Ovary (tissue), 10 donors: ENCODE measurements at places on chromosomes 1 and 21.
A peak's percentile ranks its signal among the peaks of the same experiment; 100 is the strongest.

DNA sequence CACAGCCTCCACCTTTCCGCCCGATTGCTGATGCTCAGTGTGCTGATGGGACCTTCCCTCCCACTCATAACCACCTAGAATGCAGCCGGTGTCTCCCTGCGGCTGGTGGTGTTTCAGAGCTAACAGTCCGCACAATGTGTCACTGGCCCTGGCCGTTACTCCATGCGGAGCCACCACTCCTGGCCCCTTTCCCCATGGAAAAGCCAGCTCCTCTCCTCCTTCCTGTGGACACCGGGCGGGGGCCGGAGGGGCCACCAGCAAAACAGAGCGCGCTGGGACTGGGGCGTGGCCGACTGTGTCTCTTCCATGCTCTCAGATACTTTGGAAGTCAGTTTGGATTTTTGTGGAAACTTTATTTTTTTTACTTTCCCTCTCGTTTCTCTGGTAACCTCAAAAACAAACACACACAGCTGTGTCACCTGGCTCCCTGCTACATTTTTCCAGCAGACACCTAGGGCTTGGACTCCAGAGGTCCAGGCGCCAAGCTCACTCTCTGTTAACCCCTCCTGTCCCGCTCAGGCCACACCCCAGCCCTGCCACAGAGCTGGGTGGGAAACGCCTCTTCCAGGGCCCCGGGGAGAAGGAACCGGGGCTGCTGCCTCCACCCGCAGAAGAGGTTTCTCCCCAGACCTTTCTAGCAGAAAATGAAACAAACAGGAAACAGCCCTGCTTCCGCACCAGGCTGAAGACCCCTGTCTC, 32.5 kb upstream of the COL6A2 start:
- peak; percentile 73 for DNase-seq

- DNase-seq: peak; percentile 27
Observed at GRCh38 chr1:172322219-172323061, 98.0 kb upstream of the C1orf105 start.

GRCh38 chr1:88847643-88848042, 43.7 kb downstream of the GTF2B start:
- DNase-seq: no peak

- no peak for DNase-seq
Observed at GRCh38 chr1:94827434-94827833, 7.3 kb downstream of the SLC44A3 start.

GRCh38 chr1:157504646-157505045, 47.7 kb downstream of the FCRL5 start:
- DNase-seq: no peak

- DNase-seq: no peak
Observed at GRCh38 chr1:153246018-153246417, 13.5 kb upstream of the LORICRIN start.

DNA sequence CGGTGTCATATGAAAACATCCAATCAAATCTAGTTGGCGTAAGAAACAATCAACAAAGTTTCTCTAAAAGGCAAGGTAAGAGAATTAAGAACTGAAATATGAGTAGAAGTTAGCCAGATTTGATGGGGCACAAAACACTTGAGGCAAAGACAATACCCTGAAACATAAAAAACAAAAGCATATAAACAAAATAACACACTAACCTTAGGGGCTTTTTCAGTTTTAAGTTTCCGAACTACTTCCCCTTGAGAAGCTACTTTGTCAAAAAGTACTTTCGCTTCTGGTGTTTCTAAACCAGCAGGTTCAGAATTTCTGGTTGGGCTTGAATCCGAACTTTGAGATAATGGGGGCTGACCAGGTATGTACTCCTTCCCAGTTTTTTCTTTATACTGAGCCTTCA, 57.9 kb downstream of the EPRS1 start:
- DNase-seq: no peak

GRCh38 chr21:44443291-44443890, 11.9 kb upstream of the LRRC3 start:
- DNase-seq: no peak

- DNase-seq: no peak
Observed at GRCh38 chr1:29322861-29323585, 86.7 kb downstream of the PTPRU start.

- peak; percentile 10 for DNase-seq
Observed at GRCh38 chr21:45264146-45264911, 23.4 kb downstream of the POFUT2 start.

DNA sequence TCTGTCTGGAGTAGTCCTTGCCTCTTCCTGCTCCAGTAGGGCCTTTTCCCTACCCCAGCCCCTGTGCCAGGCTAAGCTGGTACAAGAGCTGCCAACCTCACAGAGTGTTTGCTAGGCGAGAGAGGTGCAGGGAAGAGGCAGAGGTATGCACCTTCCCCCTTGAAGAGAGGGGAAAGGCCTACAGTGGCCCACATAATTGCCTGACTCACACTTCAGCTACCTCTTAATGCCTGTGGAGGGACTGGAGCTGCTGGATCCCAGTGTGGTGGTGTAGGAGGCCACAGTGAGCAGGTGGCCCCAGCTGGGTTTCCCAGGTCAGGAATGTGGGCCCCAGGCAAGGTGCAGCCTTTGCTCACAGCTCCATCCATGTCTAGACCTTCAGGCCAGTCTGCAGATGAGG, 3.3 kb upstream of the CCDC28B start:
- DNase-seq: no peak

GRCh38 chr1:27365372-27366112, 1.2 kb downstream of the MAP3K6 start:
- DNase-seq: peak; percentile 89

GRCh38 chr1:227889047-227889862, 58.5 kb downstream of the WNT9A start:
- DNase-seq: peak; percentile 12

DNA sequence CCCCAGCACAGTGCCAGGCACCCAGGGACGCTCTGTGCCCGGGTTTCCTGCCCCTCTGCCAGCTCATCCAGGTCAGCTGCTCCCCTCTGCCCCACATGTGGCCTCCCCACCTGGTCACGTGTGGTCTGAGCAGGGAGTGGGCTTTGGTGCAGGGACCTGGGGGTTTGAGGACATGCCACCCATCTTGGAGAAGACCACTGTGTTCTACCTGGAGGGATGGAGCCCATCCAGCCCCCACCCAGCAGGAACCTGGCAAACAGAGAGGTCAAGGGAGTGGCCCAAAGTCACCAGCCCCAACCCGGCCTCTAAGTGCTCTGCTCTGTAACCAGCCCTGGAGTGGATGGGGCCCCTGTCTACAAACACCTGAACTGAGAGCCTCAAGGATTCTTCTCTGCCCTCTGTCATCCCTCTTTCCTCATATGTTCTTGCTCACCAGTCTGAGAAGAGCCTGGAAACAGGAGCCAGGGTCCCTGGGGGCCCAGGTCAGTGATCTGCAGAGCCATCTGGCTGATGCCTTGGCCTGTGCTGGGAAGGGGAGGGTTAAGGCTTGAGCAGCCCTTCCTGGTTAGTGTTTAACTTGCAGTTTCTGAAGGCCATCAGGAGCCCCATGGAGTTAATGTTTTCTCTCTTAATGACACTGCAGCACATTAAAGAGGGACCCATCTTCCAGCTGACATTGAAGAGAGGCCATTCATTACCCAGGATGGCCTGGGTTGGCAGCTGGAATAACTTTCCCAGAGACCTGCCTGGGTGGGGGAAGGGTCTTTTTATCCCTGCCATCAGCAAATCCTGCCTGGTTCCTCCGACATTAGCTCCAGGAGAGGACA, 235.4 kb downstream of the PTPRU start:
- DNase-seq: no peak

DNA sequence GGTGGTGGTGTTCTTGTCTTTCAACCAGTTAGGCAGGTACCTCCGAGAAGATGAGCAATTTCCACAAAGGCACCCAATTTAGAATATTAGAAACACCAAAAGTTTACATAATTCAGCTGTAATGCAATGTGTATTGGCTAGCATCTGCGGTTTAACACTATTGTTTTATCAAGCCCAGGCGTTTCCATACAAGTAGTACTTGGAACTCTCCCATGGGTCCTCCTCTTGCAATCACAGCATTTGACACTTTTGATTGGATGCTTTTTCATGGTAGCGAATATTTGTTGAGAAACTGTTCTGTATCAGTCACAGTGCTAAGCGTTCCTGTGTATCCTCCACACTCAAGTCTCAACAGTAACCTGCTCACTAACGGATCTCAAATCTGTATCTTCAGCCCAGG, 20.1 kb upstream of the MAP1LC3C start:
- no peak for DNase-seq

DNA sequence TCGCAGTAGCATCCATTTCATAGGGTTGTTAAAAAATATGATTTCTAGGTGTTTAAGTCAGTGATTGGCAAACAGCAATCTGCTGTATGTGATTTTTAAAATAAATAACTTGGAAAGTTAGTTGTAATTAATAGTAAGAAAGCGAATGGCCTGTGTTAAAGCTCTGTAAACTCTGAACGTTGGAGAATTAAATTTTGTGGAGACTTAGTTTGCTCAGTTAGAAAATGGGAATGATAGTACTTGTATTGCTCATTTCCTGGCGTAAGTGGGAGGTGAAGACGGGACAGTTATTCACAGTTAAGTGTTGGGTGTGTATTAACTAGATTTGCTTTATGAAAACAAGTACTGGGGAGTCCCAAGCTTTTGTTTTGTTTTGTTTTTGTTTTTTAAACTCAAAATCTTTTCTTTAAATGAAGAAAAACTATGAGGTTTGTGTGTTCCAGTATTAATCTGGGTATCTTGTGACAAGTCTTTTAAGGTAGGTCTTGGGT, 995 bp downstream of the CACYBP start:
- DNase-seq: no peak

DNA sequence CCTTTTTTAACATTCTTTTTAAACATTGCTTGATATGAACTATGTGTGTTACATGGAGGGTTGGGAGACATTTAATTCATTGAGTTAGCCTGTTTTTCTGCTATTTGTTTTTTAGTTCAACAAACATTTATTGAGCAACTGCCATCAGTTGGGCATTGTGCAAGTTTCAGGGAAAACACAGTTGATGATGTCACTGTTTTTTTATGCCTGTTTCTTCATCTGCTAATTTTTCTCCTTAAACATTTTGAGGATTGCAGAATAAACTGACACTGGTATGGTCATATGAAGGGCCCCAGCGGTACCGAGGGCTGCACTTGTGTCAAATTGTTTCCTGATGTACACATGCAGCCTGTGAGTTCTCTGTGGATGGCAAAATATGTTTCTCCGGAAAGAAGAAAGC, 253.0 kb downstream of the FGGY start:
- DNase-seq: no peak

DNA sequence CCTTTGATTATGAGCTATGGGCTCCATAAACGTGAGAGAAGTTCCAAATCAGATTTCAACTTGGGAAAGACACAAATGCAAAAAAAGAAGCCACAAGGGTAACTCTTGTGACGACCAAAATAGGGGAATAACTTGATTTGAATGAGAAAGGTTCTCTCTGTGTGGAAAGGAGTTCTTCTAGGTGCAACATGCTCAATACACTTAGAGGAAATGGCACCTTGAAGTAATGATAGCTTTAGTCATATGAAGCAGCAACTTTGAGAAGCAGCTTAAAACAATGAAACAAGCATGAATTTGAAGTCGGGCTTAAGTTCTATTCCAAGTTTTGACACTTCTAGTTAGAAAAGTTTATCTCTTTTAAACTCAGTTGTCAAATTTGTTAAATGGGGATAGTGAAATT, 21.8 kb upstream of the RGS1 start:
- no peak for DNase-seq

DNA sequence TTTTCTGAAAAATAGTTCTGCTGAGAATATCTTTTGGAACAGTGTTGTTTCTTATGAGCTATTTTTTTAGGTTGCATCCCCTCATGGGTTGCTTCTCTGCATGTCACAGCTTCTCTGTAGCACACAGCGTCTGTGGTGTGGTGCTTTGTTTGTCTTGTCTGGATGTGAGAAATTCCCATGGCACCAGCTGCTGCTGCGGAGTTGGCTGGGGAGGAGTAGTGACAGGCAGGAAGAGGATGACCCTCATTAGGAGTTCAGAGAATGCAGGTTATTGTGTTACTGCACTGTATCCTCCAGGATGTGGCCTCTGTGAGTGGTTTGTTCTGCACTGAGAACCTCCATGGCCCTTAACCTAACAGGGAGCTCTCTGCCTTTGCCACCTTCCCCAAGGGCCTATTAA, 64.8 kb downstream of the TSEN15 start:
- no peak for DNase-seq

DNA sequence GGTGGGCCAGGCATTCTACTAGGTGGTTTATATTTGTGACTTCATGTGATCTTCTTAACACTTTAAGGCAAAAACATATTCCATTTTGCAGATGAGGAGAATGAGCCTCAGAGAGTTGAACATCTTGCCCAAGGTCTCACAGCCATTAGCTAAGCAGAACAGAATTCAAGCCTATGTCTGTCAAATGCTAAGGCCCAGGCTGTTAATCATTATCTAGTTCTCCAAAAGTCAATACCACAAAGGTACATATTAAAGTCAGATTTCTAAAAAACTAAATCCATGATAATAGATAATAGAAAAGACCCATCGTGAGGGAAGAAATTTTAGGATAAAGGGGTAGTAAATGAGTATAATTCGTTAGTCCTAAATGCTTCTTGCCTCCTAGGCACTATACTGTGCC, 234.3 kb downstream of the KCNH1 start:
- no peak for DNase-seq

DNA sequence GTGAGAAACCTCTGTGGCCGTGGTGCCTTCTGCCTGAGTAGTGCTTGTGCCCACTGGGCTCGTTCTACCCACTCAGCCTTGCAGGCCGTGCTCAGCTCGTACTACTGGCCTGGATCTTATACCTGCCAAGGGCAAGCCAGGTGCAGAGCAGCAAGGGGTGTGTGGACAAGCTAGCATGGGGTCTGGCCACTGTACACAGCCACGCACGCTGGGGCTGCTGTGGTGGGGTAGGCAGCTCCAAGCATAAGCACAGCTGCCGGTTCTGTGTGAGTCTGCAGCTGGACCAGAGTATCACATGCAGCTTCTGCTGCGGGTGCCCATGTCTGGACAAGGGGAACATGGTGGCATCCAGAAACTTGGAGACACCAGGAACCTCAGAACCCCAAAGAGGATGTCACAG, 16.4 kb downstream of the FAM20B start:
- no peak for DNase-seq

DNA sequence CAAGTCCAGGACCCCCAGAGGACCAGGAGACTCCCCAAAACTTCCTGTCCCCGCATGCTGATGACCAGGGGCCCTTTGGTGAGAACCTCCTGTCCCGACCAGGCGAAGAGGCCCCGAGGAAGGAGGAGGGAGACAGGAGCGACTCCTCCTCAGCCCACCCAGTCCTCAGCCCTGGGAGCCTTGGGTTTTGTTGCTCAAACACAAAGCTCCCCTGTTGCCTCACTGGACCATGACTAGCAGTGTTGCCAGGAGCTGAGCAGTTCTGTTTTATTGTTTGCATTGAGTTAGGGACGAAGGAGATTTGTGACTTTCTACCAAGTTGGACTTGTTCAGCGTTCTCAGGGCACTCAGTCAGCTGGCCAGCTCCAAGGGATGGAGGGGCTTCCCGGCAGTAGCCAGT, 10.0 kb downstream of the UMODL1 start:
- DNase-seq: no peak

GRCh38 chr1:200029035-200029821, 1.7 kb downstream of the NR5A2 start:
- DNase-seq: no peak
